T-helper 22 cell (primary cell): ENCODE measurements at places on chromosomes 11 and 22.
A peak's percentile ranks its signal among the peaks of the same experiment; 100 is the strongest.

- peak; percentile 3 for DNase-seq
Measured at GRCh38 chr22:40855979-40856512, 393 bp downstream of the ST13 start.

DNA sequence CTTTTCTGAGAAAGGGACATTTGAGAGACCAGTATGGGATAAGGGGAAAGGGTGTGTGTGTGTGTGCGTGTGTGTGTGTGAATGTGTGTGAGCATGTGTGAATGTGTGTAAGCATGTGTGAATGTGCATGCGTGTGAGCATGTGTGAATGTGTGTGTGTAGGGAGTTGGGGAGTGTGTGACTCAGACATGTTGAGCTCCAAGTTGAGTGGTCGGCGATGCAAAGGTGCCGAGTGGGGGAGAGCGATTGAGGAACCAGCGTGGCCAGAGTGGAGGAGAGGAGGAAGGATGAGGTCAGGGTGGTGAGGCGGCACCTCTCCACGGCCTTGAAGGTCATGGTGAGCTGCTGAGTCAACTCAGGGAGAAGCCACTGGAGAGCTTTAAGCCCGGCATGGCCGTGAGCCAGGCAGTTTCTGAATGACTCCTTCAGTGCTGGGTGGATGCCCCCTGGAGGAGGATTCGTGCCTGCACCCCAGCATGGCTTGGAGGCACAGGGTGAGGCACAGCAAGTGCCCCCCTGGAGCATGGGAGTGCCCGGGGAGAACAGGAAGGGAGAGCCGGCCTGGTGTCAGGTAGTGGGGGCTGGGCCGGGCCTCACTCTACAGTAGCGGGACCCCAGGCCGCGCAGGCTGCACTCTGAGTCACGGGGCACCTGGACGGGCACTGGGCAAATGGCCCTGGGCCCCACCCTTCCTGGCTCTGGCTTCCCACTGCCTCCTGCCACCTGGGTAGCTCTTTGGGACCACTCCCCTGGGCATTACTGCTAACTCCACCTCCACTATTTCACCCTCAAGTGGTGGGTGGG lies 8.2 kb upstream of the CCDC88B start:
- DNase-seq, result peak; percentile 27

DNA sequence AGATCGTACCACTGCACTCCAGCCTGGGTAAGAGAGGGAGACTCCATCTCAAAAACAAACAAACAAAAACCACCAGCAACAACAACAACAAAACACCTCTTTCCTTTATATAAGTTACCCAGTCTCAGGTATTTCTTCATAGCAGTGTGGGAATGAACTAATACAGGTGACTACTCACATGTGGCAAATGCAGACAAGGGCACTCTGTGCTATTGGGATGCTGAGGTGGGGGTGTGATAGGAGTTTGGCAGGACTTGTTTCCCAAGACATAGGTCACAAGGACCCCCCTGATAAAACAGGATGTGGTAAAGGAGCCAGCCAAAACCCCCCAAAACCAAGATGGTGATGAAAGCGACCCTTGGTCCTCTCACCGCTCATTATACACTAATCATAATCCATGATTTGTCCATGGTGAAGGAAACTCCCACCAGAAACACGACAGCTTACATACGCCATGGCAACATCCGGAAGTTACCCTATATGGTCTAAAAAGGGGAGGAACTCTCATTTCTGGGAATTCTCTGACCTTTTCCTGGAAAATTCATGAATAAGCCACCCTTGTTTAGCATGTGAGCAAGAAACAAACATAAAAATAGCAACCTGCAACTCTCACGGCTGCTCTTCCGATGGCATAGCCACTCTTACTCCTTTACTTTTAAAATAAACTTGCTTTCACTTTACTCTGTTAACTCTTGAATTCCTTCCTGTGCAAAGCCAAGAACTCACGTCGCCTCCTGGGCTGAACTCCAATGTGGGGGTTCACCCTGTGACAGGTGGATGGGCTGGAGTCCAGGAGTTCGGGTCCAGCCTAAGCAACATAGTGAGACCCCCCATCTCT lies 18.8 kb upstream of the INCENP start:
- DNase-seq, result no peak

GRCh38 chr11:62889484-62890437 lies 9.1 kb downstream of the SLC3A2 start:
- DNase-seq, result no peak

- DNase-seq, result no peak
Measured at GRCh38 chr22:22094921-22095320, 112.3 kb upstream of the TOP3B start.

DNA sequence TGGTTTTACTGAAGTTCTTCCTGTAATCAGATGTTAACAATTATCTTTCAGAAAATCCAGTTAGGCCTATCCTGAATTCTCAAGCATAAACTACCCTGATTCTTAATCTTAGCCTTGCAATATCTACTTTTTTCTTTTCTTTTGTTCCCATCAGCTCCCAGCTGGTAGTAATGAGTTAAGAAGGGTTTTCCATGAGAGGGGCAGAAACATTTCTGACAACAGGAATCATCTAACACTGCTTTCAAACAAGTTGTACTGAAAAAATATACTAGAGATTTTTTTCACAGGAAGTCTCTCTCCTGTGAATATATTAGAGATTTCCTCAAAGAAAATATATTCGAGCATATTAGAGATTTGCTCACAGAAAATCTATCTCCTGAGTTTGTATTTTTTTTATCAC lies 3.3 kb upstream of the TRIM6 start:
- DNase-seq, result no peak

- no peak for DNase-seq
Measured at GRCh38 chr11:123525511-123525918, 95.4 kb downstream of the GRAMD1B start.

- no peak for DNase-seq
Measured at GRCh38 chr11:71934213-71934612, 5.4 kb downstream of the RNF121 start.

GRCh38 chr22:46574993-46575910 lies 37.8 kb upstream of the CELSR1 start:
- no peak for DNase-seq

DNA sequence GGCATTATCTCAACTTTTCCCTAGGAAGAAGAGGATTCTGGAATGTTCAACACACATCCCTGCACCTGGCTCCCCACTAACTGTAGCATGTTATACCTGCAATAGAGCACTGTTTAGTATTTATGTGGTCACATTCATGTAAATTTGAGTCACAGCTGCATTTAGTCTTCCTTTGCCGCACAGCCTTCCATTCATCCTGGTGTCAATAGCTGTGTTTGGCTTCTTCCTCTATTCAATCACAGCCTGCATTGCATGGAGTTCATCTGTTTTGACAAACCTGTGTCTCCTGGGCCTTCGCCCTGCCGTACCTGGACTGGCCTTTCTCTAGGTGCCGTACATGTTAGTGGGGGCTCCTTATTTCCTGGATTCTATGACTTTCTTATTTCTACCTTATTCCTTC lies 4.1 kb upstream of the C22orf39 start:
- DNase-seq, result no peak

DNA sequence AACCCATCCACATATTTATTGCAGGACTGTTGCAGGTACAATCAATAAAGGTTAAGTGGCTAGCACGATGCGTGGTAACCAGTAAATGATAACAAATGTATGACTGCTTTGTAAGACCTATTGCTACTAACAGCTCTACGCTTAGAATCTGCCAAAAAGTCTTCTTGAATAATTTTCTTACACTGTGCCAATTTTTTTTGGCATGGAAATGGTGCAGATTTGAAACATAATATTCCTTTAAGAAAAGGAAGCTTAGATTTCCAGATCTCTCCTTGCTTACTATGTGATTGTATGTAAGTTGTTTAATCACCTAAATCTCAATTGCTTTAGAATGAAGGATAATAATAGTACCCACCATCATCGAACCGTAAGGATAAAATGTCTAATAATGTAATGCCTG lies 192.0 kb downstream of the LRRC4C start:
- no peak for DNase-seq

- DNase-seq, result no peak
Measured at GRCh38 chr11:18365741-18366140, 28.6 kb upstream of the LDHA start.

- DNase-seq, result no peak
Measured at GRCh38 chr11:106853850-106854401, 164.3 kb downstream of the GUCY1A2 start.

DNA sequence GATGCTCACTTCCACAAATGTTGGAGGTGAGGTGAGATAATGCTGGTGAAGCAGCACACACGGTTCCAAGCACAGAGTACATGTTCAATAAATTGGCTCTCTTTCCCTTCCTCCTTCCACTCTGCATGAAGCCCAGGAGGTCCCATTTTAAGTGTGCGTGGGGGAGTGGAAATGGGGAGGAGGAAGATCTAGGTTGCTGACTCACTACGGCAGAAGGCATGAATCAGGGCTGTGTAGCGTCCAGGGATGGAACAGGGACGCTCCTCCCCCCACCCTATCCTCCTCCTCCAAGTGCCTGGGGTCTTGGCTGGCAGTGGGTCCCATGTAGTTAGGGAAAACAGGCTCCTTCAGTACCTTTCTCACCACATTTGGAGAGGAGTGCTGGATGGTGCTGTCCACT lies 44.2 kb downstream of the TRIM66 start:
- DNase-seq, result no peak

DNA sequence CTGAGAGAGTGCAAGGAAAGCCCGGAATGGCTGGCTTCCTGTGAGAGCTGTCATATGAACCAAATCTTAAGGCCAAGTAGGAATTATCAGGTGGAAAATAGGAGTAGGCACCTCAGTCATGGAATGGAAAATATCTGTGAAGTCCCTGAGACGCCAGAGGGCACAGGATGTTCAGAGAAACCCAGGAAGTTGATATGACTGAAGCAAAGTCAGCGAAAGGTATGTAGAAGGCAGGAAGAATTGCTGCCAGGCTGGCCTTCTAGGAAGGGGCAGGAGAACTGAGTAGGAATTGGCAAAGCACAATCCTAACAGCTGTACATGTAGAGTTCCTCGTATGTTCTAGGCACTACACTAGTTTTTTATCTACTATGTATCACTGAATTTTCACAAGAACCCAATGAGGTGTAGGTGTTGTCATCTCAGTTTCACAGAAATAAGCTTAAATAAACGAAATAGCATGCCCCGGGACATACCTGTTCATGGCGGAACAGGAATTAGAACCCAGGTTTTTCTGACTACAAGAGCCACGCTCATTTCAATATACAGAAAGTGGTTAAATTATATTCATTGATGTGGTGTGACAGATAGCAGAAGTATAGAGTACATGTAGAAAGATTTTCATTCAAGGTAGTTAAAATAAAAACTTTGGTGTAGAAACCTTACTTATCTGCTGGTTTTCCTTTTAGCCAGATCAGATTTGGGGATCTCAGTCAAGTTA lies 17.0 kb downstream of the HMGXB4 start:
- no peak for DNase-seq

- DNase-seq, result no peak
Measured at GRCh38 chr11:101523634-101524260, 60.1 kb downstream of the TRPC6 start.

DNA sequence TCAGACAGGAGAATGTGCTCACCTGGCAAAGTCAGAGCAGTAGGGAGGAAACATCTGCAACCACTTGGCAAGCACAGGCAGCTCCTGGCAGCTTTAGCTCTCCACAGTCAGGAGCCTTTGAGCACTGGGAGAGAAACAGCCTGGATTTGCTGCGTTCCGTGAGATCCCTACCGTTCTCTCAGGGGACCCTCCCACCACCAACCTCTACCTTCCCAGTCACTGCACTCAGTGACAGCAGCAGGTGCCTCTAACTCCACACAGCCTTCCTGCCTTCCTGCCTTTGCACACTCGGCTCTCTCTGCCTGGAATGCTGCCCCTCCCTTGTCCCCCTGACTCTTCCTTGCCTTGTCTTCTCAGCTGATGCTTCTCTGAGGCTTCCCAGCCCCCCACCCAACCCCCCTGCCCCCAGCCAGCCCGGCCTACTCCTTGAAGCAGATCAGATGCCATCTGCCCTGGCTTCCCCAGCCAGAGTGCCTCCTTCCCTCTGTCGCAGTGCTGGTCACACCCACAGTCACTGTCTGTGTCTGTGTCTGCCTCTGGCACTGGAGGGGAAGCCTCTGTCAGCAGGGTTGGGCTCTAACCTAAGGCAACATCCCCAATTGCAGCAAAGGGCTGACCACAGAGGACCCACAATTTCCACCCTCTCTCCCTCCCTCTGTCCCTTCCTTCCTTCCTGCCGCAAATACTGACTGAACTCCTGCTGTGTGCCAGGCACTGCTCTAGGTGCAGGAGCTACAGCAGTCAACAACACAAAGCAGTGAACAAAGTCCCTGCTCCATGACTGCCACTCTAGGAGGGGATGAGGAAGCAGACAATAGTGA lies 14.9 kb upstream of the TSKU start:
- no peak for DNase-seq

DNA sequence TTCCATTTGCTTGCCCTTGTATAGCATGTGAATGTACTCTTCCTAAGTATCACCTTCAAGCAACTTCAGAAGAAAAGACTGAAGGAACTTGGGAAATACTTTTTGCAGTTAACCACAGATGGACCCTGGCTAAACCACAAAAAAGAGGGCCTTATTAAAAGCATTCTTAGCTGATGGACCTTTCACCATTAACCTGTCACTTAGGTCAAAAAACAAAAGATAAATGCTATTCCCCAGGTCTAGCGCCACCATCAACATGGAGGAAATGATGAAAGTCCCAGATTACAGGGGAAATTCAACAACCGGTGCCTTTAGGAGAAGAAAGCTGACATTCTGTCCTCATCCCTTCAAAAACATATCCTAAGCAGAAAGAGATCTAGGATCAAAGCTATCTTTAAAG lies 29.5 kb downstream of the STK33 start:
- no peak for DNase-seq

GRCh38 chr22:20062043-20062765 lies 17.8 kb upstream of the DGCR8 start:
- DNase-seq, result no peak

GRCh38 chr11:60252213-60253108 lies 9.5 kb upstream of the MS4A4E start:
- DNase-seq, result no peak

- no peak for DNase-seq
Measured at GRCh38 chr22:17228725-17229126, 9.5 kb upstream of the ADA2 start.

DNA sequence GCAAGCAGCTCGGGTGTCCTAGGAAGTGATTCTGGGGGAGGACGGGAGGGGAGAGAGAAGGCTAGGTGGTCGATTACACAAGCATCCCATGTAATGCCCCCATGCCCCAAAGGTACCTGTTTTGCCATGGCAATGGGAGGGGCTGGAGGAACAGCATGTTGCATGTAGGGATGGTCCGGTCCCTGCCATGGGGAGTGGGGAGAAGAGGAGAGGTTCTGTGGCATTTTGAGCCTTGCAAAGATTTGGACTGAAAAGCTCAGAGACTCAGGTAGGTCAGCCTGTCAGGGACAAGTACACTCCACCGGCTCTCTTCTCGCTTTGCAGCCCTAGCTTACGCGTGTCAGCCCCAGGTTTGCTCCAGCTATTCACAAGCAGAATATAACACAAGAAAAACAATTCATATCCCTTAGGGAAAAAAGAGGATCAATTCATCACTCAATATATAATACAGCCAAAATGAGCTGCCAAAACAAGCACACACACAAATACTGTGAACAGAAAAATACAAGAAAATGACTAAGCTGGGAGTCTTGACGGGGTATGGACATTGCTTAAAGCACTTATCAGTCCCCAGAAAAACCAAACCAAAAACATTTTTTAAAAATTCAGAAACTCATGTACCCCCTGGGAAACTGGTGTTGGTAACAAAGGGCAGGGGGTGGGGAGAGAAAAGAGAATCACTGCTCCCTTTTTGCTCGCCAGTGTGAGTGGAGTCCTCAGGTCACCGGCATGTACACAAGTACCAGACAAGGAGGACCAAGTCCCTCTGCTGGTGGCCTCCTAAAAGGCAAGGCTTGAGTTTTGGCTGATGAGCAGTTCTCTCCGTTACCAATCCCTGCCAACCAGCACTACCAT lies 21.6 kb downstream of the APOL5 start:
- no peak for DNase-seq
